ENCODE measurements at places on chromosomes 4 and X.

DNA sequence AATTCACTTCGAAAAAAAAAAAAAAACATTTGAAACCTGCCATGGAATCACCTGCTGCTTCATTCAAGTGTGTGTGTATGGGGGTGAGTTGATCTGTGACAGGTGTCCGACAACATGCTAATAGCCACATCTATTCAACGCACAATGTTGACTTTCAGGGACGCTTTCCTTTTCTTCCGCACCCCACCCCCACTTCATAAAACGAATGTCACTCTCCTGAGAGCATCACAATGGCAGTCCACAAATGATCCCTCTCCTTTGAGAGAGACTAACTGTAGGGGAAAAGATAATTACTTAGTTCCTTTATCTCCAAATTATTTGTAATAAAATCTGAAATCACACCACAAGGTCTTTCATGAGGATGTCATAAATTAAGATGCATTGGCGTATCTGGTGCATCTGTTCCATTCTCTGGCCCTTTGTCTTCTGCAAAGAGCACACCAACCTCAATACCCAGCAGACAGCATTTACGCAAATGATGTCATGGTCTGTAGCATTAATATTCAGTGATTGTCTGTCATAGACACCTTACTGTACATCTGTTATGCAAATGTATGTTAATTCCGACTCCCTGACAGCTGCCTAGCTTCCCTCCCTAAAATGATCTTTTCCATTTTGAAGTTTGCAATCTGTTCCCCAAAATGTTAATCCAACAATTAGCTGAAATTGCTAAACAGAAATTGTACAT, 640.0 kb upstream of the BOD1L1 start:
- DNase-seq, result no peak

DNA sequence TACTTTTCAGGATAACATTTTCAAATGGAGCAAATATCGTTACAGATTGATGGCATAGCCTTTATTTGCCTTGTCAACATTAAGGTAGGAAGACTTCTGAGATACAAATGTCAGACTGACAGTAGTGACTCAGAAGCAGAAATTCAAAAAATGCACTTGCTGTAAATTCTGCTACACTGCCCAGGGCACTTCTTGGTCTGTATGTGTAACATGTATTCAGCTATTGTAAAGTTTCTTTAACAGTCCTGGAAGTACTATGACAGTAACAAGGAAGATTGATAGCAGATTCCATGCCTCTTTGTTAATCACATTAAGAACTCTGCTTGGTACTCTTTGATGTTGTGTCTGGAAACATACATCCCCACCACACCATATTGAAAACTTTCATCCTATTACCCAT, 69.6 kb upstream of the PCDH18 start:
- no peak for DNase-seq

DNA sequence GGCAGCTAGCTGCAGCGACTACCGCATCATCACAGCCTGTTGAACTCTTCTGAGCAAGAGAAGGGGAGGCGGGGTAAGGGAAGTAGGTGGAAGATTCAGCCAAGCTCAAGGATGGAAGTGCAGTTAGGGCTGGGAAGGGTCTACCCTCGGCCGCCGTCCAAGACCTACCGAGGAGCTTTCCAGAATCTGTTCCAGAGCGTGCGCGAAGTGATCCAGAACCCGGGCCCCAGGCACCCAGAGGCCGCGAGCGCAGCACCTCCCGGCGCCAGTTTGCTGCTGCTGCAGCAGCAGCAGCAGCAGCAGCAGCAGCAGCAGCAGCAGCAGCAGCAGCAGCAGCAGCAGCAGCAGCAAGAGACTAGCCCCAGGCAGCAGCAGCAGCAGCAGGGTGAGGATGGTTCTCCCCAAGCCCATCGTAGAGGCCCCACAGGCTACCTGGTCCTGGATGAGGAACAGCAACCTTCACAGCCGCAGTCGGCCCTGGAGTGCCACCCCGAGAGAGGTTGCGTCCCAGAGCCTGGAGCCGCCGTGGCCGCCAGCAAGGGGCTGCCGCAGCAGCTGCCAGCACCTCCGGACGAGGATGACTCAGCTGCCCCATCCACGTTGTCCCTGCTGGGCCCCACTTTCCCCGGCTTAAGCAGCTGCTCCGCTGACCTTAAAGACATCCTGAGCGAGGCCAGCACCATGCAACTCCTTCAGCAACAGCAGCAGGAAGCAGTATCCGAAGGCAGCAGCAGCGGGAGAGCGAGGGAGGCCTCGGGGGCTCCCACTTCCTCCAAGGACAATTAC, 1.4 kb downstream of the AR start:
- no peak for DNase-seq

GRCh38 chr4:141350122-141350905, 129.6 kb downstream of the ZNF330 start:
- DNase-seq, result peak; percentile 56

DNA sequence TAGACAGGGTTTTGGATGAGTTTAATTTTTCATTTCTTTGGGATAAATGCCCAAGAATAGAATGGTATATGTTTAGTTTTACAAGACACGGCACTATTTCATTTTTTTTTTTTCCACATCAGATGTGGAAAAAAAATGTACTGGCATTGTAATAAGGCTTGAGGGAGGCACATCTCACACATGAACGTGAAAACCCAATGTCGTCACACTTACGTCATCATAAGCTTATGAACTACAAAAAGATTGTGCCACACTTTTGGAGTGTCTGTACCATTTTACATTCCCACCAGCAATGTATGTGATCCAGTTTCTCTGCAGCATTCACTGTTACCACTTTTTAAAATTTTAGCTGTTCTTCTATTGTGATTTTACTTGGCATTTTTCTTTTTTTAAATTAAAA, 74.2 kb downstream of the TAF1 start:
- DNase-seq, result no peak

GRCh38 chr4:15749001-15749400, 29.1 kb upstream of the CD38 start:
- DNase-seq, result no peak

- no peak for DNase-seq
These were observed 12.7 kb upstream of the HHIP start for GRCh38 chr4:144633215-144633614.

DNA sequence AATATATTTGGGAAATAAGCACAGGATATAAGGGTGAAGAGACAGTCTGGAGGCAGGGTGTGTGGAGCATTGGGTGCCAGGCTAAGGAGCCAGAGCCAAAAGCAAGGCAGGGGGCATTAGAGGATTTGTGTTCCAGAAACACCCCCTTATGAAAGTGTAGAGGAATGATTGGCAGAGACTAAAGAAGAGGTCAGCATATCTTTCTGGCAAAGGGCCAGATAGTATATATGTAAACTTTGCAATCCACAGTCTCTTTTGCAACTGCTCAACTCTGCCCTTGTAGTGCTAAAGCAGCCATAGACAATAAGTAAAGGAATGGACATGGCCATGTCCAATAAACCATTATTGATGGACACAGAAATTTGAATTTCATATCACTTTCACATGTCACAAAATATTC, 3.6 kb upstream of the SLC9A6 start:
- DNase-seq, result no peak

- no peak for DNase-seq
These were observed 66.4 kb upstream of the HHIP start for GRCh38 chr4:144579411-144580030.

DNA sequence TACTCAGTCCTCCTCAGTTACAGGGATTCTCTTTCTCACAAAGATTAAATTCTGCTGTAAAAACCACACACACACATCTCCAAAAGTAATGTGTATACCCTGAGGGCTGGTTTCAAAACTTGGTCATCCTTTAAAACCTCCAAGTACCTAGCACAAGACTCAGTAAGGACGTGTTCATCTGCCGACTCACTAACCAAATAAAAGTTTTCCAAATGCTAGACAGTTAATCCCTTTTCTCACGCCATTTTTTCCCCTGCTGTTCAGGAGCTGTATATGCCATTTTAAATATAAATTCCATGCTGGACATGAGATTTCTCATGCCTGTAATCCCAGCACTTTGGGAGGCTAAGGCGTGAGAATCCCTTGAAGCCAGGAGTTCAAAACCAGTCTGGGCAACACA, 3.9 kb upstream of the SAT1 start:
- no peak for DNase-seq

DNA sequence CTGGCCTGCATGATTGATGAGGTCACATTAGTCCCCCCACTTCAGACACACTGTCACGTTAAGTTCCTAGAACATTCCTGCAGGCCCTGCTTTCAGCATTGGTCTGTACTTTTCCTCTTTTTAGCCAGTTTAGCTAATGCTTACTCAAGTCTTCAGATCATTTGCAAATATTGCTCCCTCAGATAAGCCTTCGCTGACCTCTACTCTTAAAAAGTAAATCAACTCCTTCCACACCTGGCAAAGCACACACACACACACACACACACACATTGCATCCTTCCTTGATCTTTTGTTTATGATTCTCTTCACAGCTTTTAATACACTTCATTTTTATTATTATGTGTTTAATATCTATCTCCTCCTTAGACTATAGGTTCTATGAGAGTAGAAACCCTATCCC, 31.4 kb downstream of the PARM1 start:
- DNase-seq, result no peak

DNA sequence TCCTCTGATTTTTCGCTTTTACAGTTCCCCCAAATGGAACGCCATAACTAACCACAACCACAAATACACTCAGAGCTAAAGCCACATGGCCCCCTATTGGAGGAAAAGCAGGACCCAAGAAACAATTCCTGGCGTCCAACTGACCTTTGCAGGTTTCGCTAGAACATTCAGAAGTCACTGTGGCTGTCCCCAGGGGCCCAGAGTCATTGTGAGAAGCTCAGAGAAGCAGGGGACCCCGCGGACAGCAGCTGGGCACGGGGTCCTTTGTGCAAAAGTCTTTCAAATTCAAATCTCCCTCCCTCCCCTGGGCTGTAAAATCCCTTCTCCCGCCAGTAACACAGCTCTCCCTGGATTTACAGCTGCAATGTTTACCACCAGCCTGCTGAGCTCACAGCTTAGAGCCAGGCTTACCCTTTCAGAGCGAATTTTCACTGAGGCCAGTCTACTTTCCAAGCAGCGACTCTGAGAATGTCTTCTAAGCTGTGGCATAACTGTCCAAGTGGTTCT, 214.8 kb downstream of the CRLF2 start:
- no peak for DNase-seq

DNA sequence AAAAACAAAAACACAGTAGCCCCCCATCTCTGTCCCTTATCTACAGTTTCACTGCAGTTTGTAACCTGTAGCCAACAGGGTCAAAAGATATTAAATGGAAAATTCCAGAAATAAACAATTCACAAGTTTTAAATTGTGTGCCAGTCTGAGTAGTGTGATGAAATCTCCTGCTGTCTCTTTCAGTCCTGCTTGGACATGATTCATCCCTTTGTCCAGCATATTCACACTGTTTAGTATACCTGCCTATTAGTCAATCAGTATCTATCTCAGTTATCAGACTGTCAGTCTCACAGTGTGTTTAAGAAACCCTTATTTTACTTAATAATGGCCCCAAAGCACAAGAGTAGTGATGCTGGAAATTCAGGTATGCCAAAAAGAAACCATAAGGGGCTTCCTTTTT, 21.9 kb downstream of the CNOT6L start:
- no peak for DNase-seq

GRCh38 chrX:119303137-119303536, 67.1 kb downstream of the PGRMC1 start:
- no peak for DNase-seq

DNA sequence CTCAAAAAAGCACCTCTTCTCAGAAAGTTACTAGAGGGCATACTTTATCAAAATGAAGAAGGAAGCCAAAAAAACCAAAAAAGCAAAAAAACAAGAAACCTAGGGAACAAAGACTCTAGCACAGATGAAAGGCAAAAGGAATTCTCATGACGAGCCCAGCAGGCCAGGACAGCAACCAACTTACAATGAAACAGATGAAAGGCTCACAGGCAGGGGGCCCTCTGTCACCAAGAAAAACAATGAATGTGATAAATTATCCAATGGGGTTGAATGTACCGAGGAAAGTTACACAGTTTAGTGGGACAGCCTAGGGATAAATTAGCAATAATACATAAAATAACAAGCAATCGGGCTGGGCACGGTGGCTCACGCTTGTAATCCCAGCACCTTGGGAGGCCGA, 79.0 kb downstream of the GPR82 start:
- no peak for DNase-seq

Data from AG04450 (cell line).